ENCODE measurements at places on chromosomes 1 and 21. TPM values are rescaled to one million over a fixed set of nuclear protein-coding genes. Genes with fewer than 3 reads are reported as not detected.
A peak's percentile ranks its signal among the peaks of the same experiment; 100 is the strongest.

DNA sequence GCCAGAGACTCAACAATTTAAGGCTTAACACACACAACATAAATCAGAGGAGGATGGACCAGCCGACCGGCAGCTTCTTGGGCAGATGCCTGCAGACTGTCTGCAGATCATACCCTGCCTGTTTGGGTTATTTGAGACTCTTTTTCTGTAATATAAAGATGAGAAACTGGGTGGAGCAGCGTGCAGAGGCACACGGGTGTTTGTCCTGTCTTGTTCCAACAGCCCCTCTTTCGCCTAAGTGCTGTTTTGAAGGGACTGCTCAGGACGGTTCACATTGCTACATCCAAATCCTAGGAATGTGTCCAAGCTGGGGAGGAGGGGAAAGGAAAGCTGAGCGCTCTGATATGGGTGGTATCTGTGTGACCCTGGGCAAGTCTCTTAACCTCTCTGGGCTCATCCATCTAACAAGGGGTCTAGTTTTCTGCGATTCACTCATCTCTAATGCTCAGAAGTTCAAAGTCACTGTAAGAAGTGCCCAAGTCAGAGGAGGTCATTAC is 149.9 kb downstream of the CLIC6 start:
- no peaks in the 10 kb centered on the region for H3K4me1 ChIP-seq
- no peaks in the 10 kb centered on the region for H3K27me3 ChIP-seq
- H3K27ac ChIP-seq = no peak overlapping the region
- H3K4me3 ChIP-seq = no peak overlapping the region
- no peak for DNase-seq

DNA sequence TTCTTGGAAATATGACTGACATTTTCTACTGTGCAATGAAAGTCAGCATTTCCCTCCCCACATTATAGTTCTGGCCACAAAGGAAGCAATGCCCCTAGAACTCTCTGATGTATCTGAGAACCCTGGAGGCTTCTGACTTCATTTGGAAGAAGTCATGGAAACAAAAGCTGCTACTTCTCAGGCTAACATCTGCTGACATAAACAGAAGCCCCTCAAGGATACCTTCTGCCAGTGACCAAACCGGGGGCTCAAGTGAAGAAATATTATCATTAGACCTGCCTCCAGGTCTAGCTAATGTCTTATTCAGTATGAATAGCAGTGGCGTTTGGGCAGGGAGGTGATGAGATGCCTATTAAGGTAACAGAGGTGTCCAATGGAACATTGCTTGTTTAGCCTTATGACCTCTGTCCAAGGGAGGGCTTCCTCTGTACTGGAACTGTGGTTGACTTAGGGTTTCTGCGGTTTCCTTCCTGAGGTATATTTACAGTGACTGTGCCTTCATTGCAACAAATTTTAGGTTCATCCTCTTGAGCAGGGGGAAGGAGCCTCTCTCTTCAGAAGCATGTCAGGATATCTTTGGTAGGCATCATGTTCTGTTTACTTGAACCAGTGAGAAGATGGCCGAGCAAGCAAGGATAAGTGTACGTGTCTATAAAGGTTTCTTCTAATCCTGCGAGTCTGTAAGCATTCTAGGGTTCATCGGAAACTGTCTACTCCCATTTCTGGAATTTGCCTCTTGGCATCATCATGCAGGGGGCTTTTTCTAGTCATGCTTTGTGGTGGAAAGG is 161.7 kb downstream of the PBX1 start:
- no peaks in the 10 kb centered on the region for H3K4me1 ChIP-seq
- H3K27ac ChIP-seq = no peak overlapping the region
- DNase-seq = no peak
- H3K27me3 ChIP-seq = no peaks in the 10 kb centered on the region
- H3K4me3 ChIP-seq = no peak overlapping the region
- no peaks in the 10 kb centered on the region for H3K36me3 ChIP-seq

DNA sequence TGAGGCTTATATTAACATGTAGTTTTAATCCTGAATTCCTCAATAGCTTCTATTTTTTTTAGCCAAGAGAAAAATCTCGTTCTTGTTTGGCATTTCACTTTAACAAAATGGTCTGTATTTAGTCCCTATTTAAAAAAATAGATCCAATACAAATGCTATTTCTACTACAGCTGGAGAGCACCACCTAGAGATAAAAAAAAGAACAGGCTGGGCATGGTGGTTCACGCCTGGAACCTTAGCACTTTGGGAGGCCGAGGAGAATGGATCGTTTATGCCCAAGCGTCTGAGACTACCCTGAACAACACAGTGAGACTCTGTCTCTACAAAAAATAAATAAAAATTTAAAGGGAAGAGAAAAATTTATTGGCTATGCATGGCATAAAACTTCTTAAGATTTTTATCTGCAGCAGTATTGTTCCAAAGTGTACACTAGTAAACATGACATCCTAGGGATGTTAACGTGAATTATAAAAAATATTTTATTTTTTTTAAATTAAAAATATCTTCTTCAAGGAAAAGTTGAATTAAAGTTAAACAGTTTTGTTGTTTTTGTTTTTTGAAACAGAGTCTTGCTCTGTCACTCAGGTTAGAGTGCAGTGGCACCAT is 4.4 kb downstream of the ST7L start:
- no peak overlapping the region for H3K27ac ChIP-seq
- H3K36me3 ChIP-seq = peaks cover 2% of the 10 kb centered on the region
- no peak overlapping the region for H3K4me3 ChIP-seq
- peak; percentile 38 for DNase-seq
- no peaks in the 10 kb centered on the region for H3K27me3 ChIP-seq
- peaks cover 5% of the 10 kb centered on the region for H3K4me1 ChIP-seq

Gene EPHA10
- total RNA-seq = 0.88 TPM

DNA sequence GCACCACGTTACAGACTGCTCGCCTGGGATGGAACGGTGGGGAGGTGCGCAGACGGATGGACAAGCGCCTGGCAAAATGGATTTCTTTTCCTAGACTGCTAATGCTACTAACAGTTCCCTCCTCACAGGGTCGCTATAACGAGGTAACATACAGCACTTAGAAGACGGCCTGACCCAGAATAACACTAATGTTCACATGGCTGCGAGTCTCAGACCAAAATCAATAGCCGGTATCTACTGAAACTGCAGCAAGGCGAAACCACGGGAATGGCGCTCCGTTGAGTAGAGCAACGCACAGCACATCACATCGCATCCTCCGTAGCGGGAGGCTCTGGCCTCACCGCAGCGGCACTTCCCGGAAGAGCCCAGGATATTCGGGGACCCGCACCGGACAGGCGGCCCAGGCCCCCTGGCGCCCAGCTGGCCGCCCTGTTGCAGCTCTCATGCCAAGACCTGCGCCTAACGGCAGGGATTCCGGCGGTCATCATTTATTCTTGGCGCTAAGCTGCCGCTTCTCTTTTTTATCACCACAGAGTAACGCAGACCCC is 46.6 kb downstream of the VPS26C start:
- H3K36me3 ChIP-seq = no peaks in the 10 kb centered on the region
- H3K4me1 ChIP-seq = peaks cover 10% of the 10 kb centered on the region
- no peaks in the 10 kb centered on the region for H3K27me3 ChIP-seq
- H3K4me3 ChIP-seq = peak overlapping the region; percentile 61
- peak overlapping the region; percentile 64 for H3K27ac ChIP-seq

- DNase-seq = no peak
- no peaks in the 10 kb centered on the region for H3K36me3 ChIP-seq
- H3K4me3 ChIP-seq = no peak overlapping the region
Observed at GRCh38 chr1:86259390-86259789, 102.8 kb upstream of the COL24A1 start.

Gene ASPM
- total RNA-seq = 0.69 TPM

Gene SHE
- total RNA-seq = 18.1 TPM

Gene AMIGO1
- 8.5 TPM for total RNA-seq

DNA sequence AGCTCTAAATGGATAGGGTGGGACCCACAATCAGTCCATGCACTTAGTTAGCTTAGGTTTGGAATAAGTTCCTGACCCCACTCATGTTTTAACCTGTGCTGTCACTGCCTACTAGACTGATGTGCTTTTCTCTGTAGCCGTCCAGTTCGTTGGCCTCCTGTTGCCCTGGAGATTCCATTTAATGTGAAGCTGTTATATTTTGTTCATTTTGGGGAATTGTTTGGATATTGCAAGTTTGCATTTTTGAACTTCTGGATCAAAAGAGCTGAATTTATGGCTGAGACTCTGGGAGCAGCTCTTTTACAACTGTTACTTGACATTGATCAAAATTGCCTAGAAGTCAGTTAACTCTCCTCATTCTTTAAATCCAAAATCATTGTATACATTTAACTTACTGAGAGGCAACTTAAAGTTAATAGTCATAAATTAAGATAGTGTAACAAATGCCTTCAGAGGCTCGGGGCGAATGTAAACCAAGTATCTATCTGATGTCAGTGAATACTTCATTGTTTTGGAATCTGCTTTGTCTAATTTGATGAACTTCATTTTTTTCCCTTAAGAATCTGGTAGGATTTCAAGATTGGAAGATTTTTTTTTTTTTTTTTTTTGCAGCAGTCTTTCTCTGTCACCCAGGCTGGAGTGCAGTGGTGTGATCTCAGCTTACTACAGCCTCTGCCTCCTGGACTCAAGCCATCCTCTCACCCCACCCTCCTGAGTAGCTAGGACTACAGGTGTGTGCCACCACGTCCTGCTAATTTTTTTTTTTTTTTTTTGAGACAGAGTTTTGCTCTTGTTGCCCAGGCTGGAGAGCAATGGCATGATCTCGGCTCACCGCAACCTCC is 38.1 kb downstream of the MIGA1 start:
- H3K36me3 ChIP-seq = peaks cover 6% of the 10 kb centered on the region
- no peak overlapping the region for H3K4me3 ChIP-seq
- DNase-seq = no peak
- H3K4me1 ChIP-seq = no peaks in the 10 kb centered on the region
- no peaks in the 10 kb centered on the region for H3K27me3 ChIP-seq
